ENCODE measurements at places on chromosomes 5 and 9.
A peak's percentile ranks its signal among the peaks of the same experiment; 100 is the strongest.

DNA sequence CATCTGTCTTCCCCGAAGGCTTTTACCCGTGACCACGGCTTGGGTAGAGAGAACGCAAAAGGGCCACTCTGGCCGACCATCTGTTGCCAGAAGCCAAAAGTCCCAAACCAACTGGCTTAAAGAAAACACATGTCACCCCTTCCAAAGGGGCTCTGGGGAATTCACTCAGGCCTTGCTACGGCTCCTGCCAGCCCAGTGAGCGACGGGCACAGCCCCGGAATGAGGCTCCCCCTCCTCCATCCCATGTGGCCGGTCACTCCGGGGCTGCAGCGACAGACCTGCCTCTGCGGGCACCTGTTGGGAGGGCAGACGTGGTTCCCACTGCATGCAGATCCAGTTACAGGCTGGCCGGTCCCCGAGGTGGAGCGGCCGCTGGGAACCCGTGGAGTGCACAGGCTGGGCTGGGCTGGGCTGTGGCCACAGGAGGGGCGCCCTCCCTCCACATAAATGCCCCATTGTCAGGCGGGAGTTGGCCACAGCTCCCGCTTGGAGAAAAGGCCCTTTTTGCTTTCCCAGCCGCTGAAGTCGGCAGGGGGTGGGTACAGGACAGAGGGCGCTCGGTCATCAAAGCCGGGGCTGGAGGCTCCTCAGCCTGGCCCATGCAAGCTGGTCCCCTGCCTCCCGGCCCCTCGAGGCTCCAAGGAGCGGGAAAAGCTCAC, 19.9 kb downstream of the NOTCH1 start:
- DNase-seq: no peak

DNA sequence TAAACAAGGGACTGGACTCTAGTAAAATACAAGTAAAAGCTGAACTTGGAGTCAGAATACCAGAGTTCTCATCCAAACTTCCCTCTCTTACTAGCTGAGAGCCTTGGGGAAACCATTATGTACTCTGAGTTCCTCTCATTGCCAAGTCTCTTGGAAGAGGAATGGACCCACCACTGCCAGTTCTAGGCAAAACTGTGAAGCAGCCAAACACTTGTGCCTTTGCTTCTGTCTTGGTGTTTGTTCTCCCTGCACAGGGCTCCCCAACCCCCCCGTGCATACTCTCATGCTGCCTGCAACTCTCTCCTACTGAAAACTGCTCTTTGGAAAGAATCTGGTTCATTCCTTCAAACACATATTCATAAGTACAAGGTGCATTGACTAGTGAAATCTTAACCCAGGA, 102.6 kb downstream of the PDZD2 start:
- no peak for DNase-seq

DNA sequence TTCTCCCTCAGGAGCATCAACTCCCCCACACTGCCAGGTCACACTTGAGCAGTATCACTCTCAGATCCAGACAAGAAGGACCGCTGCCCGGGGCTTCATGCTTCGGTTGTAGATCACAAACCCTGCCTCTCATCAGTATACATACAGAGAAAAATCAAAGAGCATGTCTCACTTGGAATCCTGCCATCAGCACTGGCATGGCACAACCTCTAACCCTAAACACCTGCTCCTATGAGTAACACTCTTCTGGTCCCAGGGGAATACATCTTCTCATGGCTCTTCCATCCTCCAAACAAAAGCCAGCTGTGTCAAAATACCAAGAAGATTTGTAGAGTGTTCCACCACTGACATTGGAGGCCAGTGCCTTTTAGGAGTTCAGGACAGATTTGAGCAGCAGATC, 84.8 kb upstream of the MIER3 start:
- no peak for DNase-seq

- peak; percentile 76 for DNase-seq
These were observed 15.2 kb downstream of the PTGES start for GRCh38 chr9:129737479-129738274.

GRCh38 chr9:34378376-34379060, 1.8 kb upstream of the MYORG start:
- DNase-seq: no peak

- DNase-seq: no peak
These were observed 179.5 kb downstream of the MARCHF11 start for GRCh38 chr5:16000056-16000455.

DNA sequence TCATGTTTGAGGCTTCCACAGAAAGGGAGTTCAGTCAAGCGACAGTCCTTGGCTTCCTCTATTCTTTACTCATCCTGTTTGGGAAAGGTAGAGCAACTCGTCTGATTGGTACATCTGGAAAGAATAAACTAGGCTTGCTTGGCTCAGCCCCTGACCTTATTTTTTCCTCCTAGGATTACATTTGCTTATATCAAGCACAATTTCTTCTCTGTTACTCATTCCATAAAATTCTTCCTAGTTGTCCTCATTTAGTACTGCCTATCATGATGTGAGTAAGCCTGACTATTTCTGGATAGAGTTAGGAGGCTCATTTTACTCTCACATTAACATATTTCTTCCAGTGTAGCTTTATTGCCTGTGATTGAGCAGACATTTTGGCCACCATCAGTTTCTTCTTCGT, 10.9 kb upstream of the CARNMT1 start:
- no peak for DNase-seq

GRCh38 chr5:74903165-74903787, 37.1 kb upstream of the FAM169A start:
- no peak for DNase-seq

GRCh38 chr5:171709930-171710329, 75.7 kb upstream of the SMIM23 start:
- no peak for DNase-seq

DNA sequence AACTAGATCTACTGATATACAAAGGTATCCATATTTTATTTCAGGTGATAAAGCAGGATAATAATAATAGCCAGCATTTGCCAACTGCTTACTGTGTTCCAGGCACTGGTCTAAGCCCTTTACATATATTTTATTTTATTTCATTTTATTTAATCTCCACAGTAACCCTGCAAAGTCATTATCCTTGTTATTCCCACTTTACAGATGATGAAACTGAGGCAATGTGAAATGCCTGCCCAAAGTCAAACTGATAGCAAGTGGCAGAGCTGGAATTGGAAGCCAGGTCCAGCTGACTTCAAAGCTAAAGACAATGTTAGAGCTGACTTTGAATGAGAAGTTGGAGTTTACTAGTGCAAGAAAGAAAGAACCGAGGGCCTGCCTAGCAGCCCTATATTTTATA, 24.8 kb downstream of the MORN5 start:
- DNase-seq: no peak

GRCh38 chr5:171580502-171581265, 161.2 kb downstream of the FGF18 start:
- no peak for DNase-seq

DNA sequence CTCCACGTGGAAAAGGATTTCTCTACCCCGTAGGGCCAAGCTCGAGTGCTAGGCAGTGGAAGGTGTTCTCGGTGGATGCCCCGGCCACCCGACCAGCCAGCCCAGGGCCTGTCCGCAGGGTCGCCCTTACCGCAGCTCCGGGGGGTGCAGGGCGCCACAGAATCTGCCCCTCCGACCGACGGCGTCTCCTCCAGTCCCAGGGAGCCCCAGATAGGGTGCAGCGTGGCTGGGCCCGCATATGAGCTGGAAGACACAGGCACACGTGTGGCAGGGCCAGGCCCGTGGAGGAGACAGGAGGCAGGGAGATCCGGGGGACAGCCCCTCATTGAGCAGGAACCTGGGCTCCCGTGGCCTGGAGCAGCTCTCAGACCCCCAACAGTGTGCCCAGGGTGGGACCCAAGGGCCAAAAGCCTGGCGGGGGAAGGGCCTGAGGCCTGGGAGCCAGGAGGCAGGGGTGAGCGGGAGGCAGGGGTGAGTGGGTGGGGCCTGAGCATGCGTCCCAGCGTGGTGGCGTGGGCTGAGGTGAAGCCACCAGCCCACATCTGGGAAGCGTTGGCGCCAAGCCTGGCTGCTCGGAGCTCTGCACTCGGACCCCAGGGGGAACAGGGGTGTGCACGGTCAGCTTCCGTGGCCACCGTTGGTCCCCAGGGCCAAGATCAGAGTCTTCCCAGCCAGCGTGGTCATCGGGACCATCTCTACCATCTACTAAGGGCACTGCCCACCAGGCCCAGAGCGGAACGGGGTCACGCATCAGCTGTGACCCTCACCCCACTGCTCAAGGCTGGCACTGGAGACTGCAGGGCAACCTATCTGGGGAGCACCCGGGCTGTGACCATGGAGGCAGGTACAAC, 22.2 kb downstream of the CCDC187 start:
- no peak for DNase-seq

- DNase-seq: no peak
These were observed 15.9 kb downstream of the OR2Y1 start for GRCh38 chr5:180723936-180724335.

DNA sequence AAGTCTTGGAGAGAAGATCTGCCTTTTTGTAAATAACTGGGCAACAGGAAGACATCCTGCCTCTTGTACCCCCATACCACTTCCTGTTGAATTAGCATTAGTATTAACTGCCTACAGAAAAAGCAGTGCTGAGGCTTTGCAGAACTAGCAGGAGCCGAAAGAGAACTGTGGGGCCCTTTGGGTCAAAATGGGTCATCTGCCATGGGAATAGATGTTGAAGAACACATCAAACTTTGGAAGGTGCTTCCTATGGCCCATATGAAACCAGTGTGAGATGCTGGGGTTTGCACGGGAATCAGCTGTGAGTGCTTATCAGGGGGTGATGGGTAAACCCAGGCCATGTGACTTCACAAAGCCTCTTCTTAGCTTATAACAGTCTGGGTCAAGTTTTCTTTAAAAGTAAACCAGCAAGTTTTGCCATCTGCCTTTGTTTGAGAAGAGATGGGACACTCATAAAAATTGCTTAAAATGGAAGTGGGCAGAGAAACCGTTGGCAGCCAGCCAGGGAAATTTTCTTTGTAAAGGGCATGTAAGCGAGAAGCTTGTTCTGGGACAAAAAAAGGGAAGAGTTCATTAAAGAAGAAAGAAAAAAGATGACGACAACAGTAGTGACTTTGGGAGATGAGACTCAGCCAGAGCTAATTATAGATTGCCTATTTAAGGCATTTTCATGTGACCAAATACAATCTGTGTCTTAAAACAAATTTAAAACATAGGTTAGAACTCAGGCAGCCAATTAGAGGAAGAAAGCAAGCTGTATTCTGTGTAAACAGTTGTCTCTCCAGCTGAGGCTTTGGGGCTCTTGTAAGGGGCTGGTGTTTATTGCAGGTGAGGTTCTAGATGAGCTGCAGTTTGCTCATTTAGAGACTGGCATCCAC, 4.4 kb downstream of the SLC25A25 start:
- peak; percentile 39 for DNase-seq

DNA sequence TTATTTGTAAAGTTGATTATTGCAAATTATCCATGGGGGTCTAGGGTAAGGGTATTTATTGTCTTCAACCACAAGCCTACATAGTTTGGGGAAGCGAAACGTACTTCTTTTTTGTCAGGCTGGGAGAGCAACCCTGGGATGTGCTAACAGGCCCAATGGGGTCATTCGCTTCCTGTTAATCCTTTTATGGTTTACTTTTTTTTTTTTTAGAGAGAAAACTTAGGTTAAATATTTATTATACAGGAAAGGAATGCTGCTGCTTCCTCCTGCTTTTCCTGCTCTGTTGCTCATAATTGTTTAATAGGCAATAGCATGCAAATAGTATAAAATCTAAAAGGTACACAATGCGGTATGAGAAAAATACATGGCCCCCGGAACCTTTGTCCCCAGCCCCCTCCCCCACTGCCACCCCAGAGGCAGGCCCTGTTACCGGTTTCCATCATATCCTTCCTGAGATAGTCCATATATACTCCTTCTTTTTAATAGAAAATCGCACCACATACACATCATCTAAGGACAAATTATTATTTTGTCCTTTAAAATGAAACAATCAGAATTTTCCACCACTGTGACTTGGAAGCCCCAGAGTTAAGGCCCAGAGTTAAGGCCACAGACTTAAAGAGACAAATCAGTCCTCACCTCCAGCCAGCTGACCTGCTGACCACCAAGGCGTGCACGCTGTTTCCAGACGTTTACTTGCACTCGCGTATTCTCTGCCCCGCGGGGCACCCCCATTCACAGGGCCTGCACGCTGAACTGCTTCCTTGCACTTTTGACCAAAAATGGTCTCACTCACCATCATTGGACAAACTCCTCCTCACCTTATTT, 83.9 kb downstream of the NDFIP1 start:
- DNase-seq: no peak

GRCh38 chr9:8668231-8668630, 868.7 kb upstream of the DMAC1 start:
- DNase-seq: no peak

DNA sequence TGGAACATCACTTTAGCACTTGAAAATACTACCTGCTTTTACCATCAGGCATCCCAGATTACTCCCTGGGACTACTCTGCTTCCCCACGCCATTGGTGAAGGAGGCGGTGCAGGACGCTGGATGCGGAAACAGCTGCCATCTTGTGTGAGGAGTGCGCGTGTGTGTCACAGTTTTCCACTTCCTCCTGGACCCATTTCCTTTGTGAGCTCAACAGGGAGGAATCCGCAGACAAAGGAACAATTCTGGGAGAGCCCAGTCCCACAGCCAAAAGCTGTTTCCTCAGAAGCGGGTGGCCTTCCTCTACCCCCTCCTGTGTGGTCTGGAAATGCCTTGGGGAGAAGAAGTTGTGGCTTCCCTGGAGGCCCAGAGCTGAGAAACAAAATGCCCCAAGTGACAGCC, 16.8 kb downstream of the AFAP1L1 start:
- no peak for DNase-seq

DNA sequence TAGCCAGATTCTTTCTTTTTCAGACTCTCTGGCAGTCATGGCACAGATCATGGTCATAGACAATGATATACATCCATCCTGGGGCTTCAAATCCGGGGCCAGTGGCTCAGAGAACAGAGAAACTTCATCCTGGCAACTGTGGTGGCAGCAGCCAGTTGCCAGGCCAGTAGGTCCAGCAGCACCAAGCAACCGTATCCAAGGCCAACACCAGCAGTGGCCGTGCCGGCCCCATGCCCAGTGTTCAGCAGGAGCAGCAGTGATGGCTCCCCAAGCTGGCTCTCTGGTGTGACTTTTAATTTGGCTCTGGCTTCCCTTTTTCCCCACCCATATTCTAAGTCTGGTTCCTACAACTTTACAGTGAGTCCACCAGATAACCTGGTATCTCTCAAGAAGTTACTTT, 300.5 kb downstream of the DEPDC1B start:
- no peak for DNase-seq

DNA sequence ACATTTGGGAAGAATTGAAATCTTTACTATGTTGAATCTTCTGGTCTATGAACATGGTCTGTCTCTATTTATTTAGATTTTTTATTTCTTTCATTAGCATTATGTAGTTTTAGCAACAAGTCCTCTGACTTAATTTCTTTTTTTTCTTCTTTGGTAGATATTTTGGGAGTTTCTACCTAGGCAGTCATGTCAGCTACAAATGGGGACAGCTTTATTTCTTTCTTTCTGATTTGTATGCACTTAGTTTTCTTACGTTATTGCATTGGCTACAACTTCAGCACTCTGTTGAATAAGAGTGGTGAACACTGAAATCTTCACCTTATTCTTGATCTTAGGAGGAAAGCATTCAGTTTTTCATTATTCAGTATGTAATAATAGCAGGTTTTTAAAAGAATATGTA, 33.5 kb downstream of the SMC5 start:
- no peak for DNase-seq
